ENCODE measurements at places on chromosomes 3 and 15. TPM values are rescaled to one million over a fixed set of nuclear protein-coding genes. Genes with fewer than 3 reads are reported as not detected.

Gene LRRC2
- total RNA-seq, result 0.12 TPM

Gene MESP1
- 2.5 TPM for total RNA-seq

Gene CLRN1
- not detected for total RNA-seq

Gene COX17
- total RNA-seq, result 81.9 TPM

Gene SEC61A1
- total RNA-seq, result 234 TPM

Data from RPMI7951 (cell line).